ENCODE measurements at places on chromosomes 6 and 20.

DNA sequence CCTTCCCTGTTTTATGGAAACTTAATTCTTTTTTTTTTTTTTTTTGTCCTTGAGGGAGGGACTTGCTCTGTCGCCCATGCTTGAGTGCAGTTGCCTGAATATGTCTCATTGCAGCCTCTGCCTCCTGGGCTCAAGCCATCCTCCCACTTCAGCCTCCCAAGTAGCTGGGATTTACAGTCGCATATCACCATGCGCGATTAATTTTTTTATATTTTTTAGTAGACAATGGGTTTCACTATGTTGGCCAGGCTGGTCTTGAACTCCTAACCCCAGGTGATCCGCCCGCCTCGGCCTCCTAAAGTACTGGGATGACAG is 654 bp downstream of the TMEM14C start:
- DNase-seq: no peak

GRCh38 chr6:77666846-77667245 is 14.0 kb downstream of the MEI4 start:
- no peak for DNase-seq

GRCh38 chr6:47897247-47897646 is 115.4 kb downstream of the OPN5 start:
- no peak for DNase-seq

DNA sequence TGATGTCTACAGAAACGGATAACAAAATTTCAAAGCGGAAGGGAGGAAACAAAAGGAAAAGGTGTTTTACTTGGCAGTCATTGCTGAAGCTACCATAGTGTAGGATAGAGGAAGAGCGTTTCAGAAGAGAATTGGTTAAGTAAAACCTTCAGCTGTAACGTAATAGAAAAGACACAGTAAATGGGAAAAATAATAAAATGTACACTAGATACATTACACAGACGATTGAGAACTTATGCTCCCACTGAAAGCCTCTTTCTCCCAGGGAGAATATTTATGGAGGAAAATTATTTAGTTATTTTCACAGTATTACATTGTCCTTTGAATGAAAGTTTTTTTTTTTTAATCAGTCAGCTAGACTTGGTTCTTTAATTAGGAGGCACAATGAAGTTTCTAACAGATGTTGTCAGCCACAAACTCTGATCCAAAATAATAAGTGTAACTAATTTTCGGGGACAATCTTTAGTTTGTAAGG is 90.7 kb upstream of the PRDM1 start:
- no peak for DNase-seq

GRCh38 chr20:44736170-44737021 is 9.3 kb upstream of the KCNK15 start:
- no peak for DNase-seq

GRCh38 chr6:43070028-43070632 is 6.0 kb upstream of the PTK7 start:
- DNase-seq: peak; percentile 48

DNA sequence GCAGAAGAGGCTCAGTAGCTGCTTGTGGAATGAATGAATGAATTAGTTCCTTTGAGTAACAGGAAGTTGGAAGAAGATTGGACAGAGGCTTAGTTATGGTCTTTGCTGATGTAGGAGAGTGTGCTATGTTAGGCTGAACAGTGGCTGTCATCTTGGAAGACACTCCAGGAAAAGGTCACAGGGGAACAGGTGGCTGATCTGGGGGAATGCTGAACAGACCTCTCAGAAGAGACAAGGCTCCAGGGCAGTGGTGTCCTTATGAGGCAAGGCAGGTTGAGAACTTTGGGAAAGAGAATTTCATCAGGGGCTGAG is 62.3 kb downstream of the UTRN start:
- DNase-seq: no peak

DNA sequence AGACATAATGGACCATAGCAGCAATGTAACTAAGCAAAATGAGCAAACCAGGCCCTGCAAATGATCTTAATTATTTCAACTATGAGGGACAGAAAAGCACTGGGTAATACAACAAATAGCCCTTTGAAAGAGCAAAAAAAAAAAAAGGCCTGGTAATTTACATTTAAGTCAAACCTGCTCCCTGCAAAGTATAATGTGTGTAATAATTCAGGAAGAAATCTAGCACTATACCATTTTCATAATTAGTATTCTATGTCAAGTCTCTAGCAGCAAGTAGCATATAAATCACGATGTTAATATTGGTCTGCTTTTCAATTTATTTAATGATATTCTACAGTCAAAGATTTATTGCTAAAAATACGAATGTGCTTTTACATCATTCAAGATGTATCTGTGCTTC is 489.6 kb downstream of the BMP2 start:
- DNase-seq: no peak

GRCh38 chr20:58169450-58169849 is 59.0 kb downstream of the ANKRD60 start:
- DNase-seq: no peak
